ENCODE measurements at places on chromosomes 6 and 20. TPM values are rescaled to one million over a fixed set of nuclear protein-coding genes. Genes with fewer than 3 reads are reported as not detected.

- no peak for DNase-seq
These were observed 116.5 kb upstream of the OLIG3 start for GRCh38 chr6:137610702-137611101.

GABRR1 gene
- total RNA-seq, result not detected

BPI gene
- total RNA-seq, result not detected

DNA sequence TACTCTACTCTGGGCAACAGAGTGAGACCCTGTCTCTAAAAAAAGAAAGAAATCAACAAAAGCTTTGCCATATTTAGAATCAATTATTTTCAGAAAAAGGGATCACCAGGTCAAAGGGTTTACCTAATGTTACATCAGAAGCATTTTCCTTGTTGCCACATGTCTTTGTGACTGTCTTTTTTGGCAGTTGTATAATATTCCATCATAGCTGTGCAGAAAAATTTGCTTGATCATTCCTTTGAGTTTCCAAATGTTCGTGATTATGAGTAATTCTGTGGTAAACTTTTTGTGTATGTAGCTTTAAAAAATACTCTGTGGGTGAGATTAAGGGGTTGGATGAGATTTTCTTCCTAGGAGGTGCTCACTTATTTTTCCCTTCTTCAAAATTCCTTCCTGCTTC is 26.4 kb downstream of the PNPLA1 start:
- DNase-seq, result peak; percentile 22

TNNC2 gene
- 1.3 TPM for total RNA-seq

DNA sequence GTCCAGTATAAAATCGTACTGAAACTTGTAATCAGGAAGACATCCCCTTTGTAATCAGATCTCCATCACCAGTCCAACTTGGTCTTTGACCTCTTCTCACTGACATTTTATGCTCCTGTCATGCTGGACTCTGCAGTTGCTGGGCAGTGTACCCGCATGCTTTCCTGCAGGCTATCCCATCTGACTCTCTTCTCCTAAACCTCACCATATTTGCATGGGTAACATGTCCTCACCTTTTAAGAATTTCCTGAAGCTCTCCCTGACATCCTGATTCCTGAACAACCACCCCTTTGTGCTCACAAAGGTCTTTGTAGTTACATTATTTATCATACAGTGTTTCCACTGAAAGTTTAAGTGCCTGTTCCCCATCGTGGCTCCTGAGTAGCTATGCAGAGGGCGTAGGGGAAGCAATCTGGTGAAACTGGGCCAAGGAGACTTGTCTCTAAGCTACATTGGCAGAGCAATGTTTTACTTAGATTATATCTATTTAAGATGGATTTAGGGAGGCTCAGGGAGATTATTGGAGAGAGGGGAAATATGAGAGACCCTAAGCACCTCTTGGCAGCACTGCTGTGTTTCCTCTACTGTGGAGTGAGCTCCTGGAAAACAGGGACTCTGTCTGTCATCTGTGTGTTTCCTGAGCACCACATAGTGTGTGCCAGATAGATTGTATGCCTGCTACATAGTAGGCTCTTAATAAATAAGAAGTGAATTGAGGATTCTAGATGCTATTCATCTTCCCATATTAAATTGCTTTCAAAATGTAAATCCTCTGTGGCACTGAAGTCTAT is 124.0 kb downstream of the LAMA2 start:
- no peak for DNase-seq

DHX16 gene
- 34.8 TPM for total RNA-seq
